RKO (cell line): ENCODE measurements at places on chromosomes 2 and 18.

DNA sequence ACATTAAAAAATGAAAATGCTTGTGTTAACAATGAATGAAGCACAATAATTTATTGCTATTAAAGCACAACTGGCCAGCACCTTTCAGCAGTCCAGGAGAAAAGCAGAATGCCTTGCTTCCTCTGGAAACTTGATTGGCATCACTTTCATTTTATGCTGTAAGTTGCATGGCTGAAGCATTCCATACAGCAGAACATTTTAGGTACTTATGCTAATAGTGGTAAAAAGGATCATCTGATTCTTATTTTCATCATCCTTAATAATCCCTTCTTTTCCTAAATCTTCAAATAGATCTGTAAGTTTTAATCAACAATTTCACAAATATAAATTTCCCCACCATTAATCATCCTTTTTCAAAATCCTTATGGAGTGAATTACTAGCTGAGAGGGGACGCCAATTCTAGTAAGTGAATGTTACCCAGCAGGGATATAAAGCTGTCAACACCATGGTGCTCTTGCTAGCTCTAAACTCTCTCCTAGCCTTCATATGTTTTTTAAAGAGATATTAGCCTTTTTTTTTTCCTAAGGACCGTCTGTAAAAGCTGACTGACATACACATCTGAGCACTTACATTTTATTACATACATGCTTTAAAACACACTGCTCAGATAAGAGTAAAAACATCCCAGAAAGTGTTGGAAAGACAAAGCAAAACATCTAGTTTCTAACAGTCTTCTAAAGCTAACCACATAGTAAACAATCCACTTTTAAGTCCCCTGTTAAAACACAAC lies 5.3 kb downstream of the SATB2 start:
- DNase-seq: no peak

- DNase-seq: no peak
These were observed 25.8 kb downstream of the CAVIN2 start for GRCh38 chr2:191821078-191821477.

GRCh38 chr2:145736871-145737270 lies 1217.0 kb upstream of the ZEB2 start:
- no peak for DNase-seq

- DNase-seq: peak; percentile 32
These were observed 269.7 kb upstream of the SLC8A1 start for GRCh38 chr2:40721595-40721994.

DNA sequence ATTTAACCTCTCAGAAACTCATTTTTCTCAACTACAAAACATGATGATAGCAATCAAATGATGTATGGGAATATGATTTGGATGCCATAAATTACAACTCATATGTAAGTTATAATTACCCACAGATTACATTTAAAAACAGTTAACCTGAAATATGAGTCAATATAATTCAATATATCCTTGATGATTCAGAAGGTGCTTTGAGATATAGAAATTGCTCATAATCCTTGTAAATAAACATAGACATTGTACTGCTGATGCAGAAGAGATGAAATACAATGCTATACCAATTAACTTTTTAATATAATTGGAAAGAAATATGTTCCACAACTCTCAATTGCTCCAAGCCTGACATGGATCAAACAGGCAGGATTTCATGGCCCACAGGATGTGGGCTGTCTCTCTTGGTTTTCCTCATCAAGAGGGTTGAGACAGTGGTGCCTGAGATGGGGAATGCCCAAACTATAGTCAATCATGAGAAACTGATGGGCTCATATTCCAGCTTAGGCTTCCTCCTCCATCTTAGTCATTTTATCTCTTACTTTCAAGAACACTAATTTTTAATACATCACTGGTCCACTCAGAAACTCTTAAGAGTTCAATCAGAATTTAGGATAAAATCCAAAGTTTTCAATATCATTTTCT lies 49.4 kb downstream of the NCKAP5 start:
- no peak for DNase-seq

GRCh38 chr2:14475994-14476393 lies 156.5 kb upstream of the LRATD1 start:
- no peak for DNase-seq

- DNase-seq: no peak
These were observed 301.1 kb downstream of the ERBB4 start for GRCh38 chr2:212237350-212238095.

DNA sequence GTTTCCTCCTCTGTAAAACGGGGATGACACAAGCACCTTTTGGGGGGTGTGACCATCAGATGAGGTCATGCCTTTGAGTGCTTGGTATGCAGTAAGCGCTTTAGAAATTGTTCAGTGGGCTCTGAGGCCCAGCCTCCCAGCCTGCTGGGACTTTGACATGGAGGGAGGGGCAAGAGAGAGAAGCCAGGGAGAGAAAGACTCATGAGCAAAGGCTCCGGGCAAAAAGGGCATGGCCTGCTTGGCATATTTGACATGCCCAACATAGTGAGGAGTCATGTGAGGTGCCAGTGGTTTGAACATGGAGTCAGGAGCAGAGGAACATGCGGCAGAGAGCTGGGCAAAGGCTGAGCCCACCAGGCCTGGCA lies 14.0 kb downstream of the TNS1 start:
- DNase-seq: no peak

DNA sequence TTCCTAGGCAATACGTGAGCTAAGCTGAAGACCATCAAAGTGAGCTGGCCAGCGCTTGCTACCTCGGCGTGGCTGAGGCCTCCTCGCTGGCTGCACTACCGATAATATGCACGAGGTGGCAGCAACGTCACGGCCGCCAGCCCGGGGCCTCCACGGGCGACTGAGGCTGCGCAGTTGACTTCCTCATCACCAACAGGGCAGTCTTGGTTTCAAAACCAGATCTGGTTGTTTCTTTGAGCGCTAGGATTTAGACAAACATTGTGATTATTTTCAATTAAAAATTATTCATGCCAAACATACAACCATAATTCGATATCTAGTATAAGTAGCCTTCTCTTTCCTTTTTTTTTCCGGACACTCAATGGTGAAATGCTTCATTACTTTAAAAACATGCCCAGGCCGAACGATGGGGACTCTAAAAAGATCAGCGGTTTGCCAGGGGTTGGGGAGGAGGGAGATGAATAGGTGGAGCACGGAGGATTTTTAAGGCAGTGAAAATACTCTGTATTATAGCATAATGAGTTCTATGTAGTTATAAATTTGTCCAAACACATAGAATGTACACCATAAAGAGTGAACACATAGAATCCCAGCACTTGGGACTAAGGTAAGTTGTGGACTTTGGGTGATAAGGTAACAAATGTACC lies 52.0 kb downstream of the CYBRD1 start:
- peak; percentile 80 for DNase-seq

GRCh38 chr2:237759176-237759575 lies 39.4 kb upstream of the RBM44 start:
- no peak for DNase-seq

GRCh38 chr18:49241852-49242251 lies 218.6 kb downstream of the DYM start:
- DNase-seq: no peak

- no peak for DNase-seq
These were observed 28.6 kb upstream of the TDRD15 start for GRCh38 chr2:21095178-21095577.

DNA sequence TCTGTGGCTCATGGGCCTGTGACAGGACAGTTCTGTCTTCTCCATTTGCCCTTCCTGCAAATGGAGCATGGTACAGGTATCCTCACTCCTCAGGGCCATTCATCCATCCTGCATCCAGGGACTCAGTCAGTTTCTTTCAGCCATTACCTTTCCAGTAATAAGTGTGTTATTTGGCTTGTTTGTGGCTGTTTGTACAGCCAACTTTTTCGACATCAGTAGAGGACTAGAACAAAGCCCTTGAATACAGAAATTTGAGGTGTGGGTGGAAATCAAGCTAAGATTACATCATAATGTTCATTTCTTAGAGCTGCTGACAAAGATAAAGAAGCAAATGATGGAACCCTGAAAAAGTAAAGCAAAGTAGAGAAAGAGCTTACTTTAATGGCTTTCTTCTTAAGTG lies 290.4 kb downstream of the PTPRM start:
- DNase-seq: no peak

GRCh38 chr2:29119211-29119610 lies 4.0 kb downstream of the CLIP4 start:
- DNase-seq: no peak

GRCh38 chr2:71466301-71467179 lies 13.2 kb downstream of the DYSF start:
- DNase-seq: peak; percentile 22

- DNase-seq: no peak
These were observed 134.6 kb downstream of the UXS1 start for GRCh38 chr2:106059416-106060065.

GRCh38 chr2:196166876-196167275 lies 4.5 kb downstream of the STK17B start:
- DNase-seq: peak; percentile 32

DNA sequence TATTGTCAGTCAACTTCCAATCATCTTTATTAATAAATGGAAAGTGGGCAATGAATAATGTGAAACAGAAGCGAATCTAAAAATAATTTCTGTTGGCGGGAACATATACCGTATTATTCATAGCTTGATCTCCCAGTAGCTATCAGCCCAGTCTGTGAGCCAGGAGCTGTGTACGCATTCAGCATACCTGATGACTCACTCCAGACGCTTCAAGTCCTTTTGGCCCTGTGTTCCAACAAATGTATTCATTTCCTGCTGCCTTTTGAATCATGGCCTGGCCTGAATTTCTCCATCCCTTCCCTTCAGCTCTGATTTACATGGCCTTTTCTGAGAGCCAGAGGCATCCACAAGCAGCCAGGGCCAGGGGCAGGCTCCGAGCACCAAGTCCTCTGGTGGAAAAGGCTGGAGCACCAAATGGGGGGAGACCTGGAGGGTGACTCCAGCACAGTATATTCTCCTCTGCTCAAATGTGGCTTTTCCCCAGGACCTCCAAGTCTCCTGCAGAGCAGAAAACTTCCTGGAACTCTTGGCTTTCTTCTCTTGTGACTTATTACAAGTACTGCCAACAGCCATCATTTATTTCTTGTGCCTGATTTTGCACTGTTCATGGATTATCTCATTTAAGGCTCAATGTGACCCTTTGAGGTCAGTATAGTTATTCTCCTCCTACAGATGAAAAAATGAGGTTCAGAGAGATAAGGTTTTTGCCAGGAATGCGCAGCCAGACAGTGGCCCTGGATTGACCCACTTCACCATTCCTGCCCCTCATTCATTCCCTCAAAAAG lies 108.7 kb downstream of the EN1 start:
- DNase-seq: peak; percentile 97

GRCh38 chr2:140067661-140068060 lies 1287.5 kb upstream of the NXPH2 start:
- no peak for DNase-seq

DNA sequence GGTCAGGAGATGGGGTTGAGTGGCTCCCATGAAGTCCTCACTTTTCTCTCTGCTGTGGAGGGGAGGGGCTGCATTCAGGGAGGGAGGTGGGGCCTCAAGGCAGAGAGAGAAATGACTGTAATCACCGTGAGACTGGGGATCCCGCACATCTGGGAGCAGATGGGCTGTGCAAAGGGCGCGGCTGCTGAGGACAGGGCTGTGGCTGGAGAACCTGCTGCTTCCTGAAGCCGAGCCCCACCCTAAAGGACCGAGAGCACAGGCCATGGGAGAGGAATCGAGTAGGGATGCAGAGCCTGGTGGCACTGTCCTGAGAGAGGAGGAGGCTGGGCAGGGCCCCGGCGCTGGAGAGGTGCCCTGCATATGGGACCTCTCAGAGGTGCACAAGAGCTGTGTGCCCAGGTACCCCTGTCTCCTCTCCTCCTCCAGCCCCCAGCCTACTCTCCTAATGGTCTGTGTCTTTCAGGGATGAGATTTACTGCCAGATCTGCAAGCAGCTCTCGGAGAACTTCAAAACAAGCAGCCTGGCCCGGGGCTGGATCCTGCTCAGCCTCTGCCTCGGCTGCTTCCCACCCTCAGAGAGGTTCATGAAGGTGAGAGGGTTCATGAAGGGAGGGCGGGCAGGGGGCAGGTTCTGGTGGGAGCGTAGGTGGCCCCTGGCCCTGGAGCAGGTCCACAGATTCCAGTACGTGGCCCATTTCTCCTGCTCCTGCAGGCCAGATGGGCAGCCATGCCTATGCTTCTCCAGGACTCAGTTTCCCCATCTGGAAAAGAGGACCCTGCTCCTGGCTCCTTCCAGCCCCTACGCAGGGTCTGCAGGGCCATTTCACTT lies 25.9 kb upstream of the GPR17 start:
- no peak for DNase-seq

GRCh38 chr2:41821167-41821566 lies 226.7 kb upstream of the PKDCC start:
- peak; percentile 3 for DNase-seq

DNA sequence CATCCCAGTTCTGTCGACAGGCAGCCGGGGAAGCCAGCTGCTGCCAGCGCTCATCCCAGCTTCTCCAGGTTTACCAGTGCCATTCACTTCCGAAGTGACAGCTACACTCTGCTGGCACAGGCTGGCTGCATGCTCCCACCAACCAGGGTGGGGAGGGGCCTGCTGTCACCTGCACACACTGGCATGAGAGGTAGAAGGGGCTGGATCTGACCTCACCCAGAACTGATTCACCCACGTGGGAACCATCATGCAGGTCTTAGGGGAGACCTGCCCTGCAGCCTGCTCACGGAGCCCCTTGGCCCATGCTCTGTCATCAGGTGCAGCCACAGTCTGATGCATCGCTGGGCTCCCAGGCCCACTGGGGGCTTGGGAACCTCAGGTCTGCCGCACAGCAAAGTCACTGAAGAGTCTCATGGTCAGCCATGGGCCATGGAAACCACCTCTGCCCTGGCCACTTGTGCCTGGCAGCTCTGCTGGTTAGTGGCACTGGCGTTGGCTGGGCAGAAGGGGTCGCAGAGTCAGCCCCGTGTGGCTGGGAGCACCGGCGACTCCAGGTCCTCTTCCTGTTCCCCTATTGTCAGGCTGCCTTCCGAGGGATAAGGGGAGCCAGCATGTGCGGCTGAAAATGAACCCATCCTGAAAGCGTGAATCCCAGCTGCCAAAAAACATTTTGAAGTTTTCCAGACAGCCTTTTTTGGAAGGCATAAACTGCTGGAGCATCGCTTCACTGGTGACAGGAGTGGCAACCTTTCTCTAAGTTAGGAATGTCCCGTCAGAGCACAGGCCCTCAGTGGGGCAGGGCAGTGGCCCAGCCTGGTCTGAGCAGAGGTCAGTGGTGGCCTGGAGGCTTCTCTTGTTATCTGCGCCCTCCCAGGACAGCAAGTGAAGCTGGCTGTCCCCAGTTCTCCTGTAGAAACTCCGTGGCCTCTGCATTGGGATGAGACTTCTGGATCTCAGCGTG lies 157.8 kb downstream of the SEPTIN10 start:
- DNase-seq: no peak

GRCh38 chr2:81672516-81672915 lies 1368.0 kb upstream of the LRRTM1 start:
- no peak for DNase-seq
